ENCODE measurements at places on chromosomes 1 and 21.
A peak's percentile ranks its signal among the peaks of the same experiment; 100 is the strongest.

DNA sequence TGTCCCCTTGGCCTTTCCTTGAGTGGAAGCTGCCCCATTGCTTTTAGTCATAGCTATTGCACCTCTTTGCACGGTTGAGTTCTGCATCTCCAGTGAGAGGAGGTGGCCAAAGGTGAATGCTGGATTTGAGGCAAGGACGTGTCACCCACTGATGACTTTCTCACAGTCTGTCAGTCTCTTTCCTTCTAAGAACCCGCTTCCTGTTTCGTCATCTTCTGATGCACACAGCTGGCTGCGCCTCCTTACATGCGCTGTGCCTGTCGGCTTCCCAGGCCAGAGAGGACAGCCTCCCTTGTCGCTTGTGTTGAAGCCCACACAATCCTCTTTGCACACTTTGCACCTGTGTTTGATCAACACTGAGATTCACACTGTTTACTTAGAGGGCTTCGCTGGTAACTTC, 41.8 kb upstream of the PWP2 start:
- DNase-seq = peak; percentile 45

- no peak for DNase-seq
Observed at GRCh38 chr1:67194209-67194863, 28.1 kb downstream of the IL23R start.

DNA sequence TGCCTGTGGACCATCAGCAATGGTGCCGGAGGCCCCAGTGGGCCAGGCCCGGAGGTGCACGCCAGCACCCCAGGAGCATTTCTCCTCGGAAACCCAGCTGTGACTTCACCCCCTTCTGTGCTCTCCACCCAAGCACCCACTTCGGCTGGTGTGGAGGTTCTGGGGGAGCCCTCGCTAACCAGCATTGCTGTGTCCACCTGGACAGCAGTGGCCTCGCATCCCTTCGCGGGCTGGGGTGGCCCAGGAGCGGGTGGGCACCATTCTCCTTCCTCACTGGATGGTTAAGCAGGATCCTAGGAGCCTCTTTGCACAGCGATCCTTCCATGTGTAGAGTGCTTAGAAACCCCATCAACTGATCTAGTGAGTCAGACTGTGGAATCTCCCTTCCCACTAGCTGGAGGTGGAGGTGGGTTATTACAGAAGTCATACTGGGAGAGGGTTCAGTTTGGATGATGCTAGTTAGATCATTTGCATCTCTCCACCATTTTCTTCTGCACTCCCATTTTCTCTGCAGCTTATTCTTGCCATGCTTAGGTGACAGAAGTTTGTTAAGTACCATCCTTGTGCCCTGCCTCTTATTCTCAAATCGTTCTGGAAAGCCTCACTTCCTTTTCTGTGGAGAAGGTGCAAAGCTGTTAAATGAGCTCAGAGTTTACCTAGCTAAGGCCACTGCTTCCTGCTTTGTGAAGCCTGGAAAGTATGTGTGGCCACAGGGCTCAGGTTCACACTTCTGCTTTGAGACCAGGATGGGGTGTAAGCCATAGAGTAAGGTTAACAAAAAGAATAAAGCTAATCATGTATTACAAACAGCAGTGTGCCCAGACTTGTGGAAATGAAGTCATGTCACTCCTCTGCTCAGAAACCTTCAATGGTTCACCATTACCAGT, 32.3 kb downstream of the TBX19 start:
- DNase-seq = no peak

DNA sequence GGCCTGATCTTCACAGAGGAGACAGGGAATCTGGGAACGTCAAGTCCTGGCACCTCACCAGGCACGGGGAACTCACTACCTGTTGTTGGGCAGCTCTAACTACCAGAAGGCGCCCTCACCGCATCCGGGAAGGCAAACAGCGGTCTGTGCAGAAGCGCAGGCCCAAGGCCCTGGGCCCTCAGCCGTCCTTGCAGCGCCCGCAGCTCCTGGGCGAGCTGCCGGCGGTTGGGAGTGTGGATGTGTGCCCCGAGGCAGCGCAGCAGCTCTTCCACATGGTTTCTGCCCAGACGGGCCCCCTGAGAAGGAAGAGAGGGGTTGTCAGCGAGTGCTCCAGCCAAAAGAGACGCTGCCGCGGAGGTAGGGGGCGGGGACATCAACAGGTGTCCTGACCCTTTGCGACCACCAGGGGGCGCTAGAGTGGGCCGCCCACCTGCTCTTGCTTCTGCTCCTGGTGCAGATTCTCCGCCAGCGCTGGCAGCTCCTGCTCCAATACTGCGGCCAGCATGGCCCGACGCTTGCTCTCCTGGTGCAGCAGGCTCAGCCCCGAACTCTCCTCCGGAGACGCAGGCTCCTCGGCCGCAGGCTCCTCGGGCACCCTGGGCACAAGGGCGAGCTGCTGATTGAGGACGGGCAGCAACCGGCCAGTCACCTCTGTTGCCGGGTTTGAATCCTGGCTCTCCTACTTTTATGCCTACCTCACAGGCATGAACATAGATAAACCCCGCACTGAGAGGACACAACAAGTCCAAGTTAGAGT, 9.3 kb downstream of the MAP3K6 start:
- peak; percentile 71 for DNase-seq

- peak; percentile 58 for DNase-seq
Observed at GRCh38 chr1:151993734-151994496, at the start of gene S100A10. S100A10 (minus strand) TSS chr1:151993859; CDS start chr1:151986230, 7,629 bp downstream.

DNA sequence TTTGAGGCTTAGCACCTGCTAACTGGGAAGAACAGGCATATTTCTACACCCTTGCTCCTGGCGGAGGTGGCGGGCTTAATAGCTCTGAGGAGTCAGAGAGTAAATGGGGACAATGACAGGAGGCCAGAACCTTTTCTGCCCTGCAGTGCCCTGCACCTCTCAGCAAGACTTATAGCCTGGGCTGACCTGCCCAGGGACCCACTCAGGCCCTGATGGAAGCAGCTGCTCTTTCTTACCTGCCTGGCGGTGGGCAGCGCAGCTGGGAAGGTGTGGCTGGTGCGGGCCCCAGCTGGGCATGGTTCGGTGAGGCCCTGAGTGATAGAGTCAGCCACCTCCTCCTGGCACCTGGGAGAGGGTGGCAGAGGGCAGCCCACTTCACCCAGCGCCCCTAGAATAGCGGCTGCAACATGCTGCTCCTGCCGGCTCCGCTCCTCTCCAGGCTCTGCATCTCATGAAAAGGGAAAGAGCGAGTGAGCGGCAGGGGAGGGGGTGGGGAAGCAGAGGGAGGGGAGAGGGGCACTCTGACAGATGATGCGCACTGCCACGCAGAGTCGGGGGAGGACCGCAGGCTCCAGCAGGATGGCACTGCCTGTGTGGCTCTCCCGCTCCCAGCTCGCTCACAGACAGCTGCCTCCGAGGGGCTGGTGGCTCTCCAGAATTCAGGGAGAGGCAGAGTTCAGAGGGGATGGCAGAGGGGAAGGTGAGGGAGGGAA, at the start of gene RGS8:
RGS8 (minus strand) TSS at position 472 of the 713 bp plus-strand sequence. CDS start 14,938 bp downstream, outside the sequence.
- DNase-seq = no peak

GRCh38 chr1:106979371-106979770, 77.1 kb upstream of the PRMT6 start:
- no peak for DNase-seq

DNA sequence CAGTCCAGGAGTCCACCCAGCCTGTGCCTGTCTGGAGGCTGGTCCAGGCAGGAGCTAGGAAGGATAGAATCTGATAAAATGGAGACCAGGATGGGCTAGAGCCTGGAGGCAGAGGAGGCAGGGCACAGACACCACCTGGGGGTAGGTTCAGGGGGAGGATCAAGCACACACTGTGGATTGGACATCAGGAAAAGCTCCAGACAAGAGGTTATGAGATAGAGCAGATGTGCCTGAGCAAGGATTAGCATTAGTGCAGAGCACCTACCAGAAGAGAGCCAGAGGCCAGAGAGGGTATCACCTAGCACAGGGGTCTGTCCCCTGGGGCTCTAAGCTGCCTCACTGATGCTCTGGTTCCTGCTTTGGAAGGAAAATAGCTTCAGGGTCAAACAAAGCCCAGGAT, 216.7 kb upstream of the ZC3H12A start:
- no peak for DNase-seq

DNA sequence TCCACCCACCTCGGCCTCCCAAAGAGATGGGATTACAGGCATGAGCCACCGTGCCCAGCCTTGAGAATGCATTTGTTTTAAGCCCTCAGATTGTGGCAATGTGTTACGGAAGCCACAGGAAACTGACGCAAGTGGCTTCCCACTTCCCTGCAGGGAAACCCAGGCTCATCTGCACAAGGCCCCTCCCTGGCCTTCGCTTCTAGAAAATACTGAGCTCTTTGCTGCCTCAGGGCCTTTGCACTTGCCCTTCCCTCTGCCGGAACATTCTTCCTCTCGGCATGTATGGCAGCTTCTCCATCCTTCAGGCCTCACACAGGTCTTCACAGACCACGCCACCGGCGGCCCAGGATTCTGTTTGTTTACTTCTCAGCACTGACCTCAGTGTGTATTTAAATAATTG, 137.0 kb upstream of the TMEM51 start:
- DNase-seq = no peak

GRCh38 chr1:232291261-232291660, 338.7 kb downstream of the SIPA1L2 start:
- no peak for DNase-seq

DNA sequence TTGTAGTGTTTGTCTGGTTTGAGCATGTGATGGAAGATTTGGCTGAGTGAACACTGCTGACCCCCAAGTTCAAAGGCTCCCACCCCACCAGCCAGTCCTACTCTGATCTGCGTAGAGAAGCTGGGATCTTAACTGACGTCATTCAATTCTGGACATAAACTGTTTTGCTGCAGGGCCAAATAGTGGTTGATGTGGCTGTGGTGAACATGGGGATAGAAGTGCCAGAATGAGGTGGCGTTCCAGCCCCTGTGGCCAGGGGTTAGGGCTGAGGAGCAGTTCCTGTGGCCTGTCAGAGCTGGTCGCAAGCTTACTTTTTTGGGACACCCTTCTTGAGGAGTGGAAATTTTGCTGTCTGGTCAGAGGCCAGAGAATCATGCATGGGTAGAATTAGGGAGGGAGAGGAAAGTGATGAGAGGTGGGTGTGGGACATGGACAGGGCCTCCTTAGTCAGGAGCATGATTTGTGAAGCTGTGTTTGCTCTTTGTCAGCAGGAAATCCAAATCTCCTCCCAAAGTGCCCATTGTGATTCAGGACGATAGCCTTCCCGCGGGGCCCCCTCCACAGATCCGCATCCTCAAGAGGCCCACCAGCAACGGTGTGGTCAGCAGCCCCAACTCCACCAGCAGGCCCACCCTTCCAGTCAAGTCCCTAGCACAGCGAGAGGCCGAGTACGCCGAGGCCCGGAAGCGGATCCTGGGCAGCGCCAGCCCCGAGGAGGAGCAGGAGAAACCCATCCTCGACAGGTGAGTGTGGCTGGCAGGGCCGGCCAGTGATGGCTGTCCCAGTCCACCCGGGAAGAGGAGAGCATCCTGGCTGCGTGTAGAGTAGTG, 25.9 kb downstream of the SZRD1 start:
- no peak for DNase-seq

DNA sequence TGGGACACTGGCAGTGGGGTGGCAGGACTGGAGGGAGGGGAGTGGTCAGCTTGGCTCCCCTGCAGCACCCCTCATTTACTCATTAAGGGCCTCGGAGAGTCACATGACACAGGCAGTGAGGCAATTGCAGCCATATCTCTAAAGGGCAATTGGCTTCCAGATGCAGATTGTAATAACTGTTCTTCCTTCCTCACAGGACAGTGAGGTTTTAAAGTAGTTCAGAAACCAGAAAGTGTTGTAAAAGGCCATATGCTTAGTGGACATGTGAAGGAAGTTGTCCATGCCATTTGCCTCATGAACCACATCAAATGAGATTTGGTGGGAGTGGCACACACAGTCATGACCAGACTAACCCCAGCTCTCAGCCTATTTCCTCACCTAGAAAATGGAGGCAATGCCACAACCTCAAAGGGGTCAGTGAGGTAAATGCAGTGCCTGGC, 11.1 kb downstream of the MTX1 start:
- DNase-seq = no peak

- DNase-seq = no peak
Observed at GRCh38 chr1:116763787-116764465, 9.7 kb downstream of the CD2 start.

GRCh38 chr1:180981596-180982387, 40.9 kb downstream of the STX6 start:
- no peak for DNase-seq

GRCh38 chr1:46421739-46422138, 27.6 kb downstream of the FAAH start:
- no peak for DNase-seq

DNA sequence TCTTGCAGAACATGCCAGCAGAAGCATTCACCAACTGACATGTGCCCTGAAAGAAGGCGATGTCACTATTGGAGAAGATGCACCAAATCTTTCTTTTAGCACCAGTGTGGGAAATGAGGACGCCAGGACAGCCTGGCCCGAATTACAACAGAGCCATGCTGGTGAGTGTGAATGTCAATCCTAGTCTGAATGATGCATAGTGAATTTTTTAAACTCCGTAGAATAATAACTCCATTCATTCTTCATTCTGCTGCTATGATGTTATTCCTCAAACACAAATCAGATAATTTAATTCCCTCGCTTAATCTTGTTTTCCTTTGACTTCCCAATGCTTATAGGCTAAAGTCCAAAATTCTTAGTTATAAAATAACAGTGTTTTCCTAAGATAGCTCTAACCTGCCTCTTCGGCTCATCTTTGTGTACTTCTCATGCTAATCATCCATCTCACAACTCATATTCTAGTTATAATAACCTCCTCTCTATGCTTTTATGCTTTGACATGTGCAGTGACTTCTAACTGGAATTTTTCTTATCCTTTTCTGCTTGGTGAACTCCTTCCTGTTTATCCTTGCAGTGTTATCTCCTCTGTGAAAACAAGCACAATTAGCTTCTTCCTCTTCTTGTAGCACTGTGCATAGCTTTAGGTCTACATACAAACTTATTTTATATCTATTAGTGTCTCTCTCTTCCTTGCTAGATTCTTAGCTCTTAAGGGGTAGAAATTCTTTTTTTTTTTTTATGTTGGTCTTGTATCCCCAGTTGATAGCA, 14.4 kb downstream of the SDCCAG8 start:
- DNase-seq = no peak

DNA sequence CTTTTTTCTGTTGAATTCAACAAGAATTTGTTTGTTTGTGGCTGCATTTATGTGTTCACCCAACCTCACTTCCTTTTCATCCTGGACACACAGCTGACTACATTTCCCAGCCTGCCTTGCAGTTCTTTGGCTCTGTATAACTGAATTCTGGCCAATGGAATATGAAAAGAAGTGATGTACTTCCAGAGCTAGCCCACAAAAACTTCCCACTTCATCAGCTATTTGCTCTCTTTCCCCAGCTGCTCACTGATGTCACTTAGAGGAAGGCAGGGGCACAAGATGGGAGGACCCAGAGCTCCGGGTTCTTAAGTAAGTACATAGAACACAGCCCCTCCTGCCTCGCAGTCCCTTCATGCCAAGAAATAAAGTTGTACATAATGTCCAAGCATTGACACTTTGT, 235.0 kb upstream of the FGGY start:
- DNase-seq = no peak

Data from stimulated activated CD4-positive, alpha-beta T cell treated with anti-CD3 and anti-CD28 coated beads, Interleukin-1b, Interleukin-23, amount 100 ng/mL, for 1 hour (primary cell).